ENCODE measurements at places on chromosomes 12 and 14.

GRCh38 chr12:45278447-45278846 is 62.6 kb downstream of the ANO6 start:
- DNase-seq: no peak

DNA sequence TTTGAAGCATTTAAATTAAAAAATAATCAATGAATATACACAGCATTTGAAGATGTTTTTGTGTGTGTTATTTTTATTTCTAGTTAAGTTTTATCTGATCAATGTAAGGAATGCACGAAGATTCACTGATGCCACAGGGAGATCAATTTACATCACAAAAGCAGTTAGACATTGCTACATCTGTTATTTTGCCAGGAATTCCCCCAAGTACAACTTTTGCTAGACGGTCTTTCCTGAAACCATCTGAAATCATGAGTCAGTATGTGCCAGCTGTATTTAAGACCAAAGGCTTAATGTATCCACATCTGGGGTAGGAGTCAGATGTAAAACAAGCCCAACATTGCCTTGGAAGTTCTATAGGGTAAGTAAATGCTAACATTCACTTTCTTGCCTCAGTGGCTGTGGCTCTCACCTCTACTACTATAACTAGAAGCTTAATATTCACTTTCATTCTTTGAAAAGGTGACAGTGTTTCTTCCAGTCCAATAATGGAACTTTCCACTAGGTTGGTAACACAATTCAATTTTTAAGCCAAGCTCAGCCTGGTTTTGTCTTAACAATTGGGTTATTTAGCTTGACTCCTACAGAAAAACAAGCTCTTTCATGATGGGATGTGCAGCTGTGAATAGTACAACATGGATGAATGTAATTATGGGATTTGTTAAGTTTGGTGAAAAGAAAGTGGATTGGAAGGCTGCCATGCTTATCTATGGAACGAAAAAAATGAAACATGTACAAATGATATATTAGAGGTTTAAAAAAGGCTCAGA is 385.4 kb upstream of the TMEM132C start:
- DNase-seq: no peak

- DNase-seq: no peak
Measured at GRCh38 chr12:55658635-55659391, 22.1 kb downstream of the OR10P1 start.

- DNase-seq: no peak
Measured at GRCh38 chr14:98692832-98693231, 579.2 kb downstream of the BCL11B start.

DNA sequence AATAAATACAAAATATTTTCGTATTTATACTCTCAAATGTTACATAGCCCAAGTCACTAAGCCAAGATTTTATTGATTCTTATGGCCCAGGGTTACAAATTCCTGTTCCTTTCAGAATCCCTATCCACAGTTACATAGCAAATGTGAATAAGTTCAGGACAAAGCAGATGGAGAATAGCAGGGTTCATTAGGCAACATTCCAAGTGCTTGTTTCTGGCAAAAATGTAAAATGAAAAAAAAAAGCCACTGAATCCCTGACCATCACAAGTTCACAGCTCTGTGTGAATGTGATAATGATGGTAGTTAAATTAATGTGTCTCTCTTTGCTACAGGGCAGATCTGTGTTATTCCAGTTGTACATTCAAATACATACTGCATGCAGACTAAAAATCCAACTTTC is 74.6 kb downstream of the KCNC2 start:
- DNase-seq: no peak

GRCh38 chr14:80005561-80005960 is 205.7 kb downstream of the DIO2 start:
- no peak for DNase-seq

- no peak for DNase-seq
Measured at GRCh38 chr12:105336411-105336810, 5.9 kb downstream of the C12orf75 start.

DNA sequence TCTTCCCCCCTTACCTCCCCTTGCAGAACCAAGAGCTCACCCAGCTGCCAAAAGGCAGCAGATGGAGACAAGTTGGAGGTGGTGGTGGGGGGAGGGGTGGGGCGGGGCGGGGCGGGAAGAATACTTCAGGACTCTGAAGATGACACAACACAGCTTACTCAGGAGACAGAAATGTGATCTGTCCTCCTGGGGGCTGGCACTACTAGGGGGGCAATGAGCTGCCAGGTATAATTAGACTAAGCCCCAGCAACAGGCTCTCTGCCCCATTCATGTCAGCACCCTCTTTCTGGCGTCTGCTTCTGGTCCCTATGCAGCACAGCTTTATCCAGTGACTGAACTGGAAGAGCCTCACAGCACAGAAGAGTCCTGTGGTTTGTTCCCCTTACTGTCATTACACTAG is 407.0 kb downstream of the MED13L start:
- DNase-seq: no peak

DNA sequence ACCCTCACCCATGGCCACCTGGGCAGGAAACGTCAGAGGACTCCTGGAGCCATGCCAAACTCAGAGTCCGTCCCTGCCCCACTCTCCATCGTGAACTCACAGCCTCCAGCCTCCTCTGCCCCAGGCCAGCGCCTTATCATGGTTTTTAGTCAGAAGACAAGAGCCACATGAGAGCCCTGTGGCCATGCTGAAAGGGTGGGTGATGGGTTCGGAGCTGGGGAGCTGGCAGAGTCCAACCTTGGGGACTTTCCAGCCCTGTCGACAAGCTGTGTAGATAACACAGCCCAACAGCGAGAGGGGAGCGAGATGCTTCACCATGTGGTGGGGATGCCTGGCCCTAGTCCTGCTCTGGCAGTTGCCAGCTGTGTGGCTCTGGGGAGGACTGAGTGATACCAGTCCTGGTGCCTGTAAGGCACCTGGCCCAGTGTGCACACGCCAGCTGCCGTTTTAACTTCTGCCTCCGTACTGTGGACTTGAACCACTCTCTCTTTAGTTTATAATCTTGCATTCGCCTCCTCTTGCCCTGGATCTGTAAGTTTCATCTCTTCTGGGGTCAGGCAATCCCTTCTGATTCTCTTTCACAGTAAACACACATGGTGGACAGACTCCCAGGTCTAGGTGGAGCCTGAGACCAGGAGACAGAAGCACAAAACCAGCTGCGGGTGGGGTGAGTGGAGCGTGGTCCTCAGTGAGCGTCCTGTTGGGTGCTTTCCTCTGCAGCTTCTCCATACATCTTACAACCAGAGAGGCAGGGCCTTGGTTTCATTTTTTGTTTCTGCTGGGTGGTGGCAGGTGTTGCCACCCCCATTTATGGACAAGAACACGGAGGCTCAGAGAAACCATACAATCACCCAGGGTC is 55.3 kb downstream of the RIN3 start:
- DNase-seq: no peak

DNA sequence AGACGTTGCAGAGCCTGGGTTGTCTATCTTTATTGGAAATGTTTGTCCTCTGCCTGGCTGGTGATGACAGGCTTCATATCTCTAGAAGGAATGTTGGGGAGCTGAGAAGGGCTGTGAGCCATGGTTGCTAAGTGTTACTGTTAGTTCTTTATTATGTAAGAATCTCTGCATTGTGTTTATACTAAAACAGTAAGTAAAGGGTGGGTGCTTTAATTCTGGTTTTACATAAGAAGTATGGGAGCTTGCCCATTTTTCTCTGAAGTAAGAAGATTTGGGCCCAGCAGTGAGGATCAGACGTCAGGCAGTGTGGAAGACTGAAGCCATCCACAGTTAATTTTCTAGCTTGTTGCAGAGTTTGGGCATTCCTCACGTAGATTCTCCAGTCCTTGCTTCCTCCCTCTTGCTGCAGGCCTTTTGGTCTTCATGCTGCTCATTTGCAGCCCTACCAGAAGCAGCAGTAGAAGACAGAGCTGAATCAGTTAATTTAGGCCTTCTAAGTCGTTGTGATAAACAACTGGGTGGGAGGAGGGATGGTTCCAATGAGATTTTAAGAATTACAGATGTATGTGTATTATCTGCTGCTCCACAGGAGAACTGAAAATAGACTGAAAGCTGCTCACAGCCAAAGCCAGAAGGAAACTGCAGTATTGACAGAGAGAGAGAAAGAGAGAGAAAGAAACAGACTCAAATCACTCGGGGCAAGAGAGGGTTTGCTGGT is 21.4 kb downstream of the WNT5B start:
- no peak for DNase-seq

- DNase-seq: no peak
Measured at GRCh38 chr14:68539789-68540188, 253.1 kb downstream of the ZFP36L1 start.

GRCh38 chr12:79859646-79860045 is 75.3 kb downstream of the PPP1R12A start:
- DNase-seq: no peak

- no peak for DNase-seq
Measured at GRCh38 chr12:14911131-14911530, 25.5 kb upstream of the MGP start.

DNA sequence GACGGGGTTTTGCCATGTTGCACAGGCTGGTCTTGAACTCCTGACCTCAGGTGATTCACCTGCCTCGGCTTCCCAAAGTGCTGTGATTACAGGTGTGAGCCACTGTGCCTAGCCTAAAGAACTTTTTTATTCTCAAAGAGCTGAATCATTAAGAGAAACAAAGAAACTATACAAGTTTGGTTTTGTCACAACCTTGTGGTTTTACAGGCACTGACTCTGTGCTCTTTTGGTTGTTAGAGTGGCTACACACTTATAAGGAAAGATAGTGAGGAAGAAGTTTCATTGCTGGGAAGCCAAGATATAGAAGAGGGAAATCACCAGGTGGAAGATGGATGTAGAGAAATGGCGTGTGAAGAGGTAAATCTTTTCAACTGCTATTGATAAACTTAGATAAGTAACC is 10.1 kb upstream of the DNAH10 start:
- DNase-seq: no peak

DNA sequence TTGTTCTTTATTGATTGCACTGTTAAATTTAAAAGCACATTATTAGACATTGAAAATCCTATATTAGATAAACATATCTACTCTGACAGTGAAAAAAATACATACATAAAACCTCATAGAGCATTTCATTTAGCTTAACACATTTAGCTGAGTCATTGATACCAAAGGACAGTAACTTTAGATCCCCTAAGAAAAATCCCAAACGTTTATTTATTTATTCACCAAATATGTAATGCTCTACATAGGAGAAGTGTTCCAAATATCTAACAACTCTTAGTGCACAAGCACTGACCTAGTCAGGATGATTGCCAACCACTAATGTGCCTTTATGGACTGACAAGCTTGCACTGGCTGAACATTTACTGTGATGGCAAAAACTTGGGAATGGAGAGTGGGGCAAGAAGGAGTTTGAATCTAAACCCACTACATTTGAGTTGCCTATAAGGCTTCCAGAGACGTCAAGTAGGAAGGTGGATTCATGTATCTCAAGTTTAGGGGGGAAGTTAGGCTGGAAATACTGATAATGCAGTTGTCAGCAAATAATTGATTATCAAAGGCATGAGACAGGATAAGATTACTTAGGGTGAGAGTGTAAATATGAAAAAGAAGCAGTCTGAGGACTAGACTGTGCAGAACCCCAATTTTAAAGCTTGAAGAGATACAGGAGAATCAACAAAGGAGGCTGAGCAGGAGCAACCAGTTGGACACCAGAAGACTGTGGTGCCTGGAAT is 156.4 kb downstream of the PLCZ1 start:
- DNase-seq: no peak

GRCh38 chr12:124661341-124661740 is 93.9 kb upstream of the NCOR2 start:
- no peak for DNase-seq

DNA sequence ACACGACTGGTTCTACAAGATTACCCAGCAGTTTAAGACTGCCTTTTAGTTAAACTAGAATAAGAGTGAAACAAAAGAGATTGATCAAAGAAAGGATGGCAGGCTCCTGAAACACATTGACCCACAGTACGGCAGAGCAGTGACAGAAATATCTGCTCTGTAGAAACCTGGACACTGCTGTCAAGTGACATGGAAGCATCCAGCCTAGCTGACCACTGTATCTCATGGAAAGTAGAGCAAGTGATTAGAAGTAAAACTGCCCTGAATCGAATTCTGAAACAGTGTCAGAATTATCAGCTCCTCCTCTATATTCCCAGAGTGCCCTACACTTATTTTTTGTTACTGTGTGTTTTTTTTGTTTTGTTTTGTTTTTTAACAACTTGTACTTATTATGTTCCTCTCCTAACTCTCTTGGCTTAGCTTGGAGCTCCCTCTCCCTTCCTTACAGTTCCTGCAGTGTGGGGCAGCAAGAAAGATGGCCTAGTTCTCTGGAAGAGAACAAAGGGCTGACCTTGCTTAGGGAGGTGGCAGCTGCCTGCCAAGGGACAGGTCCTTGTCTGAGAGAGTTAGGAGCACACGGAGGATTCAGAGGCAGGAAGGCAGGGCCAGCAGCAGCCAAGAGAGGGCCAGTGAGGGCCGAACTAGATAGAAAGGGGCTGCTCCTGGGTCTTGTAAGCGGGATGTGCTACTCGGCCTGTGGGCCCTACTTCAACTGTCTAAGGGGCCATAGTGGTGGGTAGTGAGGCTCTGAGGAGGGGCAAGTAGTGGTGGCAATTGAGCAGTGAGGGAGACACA is 97.2 kb downstream of the PTPRR start:
- DNase-seq: no peak

DNA sequence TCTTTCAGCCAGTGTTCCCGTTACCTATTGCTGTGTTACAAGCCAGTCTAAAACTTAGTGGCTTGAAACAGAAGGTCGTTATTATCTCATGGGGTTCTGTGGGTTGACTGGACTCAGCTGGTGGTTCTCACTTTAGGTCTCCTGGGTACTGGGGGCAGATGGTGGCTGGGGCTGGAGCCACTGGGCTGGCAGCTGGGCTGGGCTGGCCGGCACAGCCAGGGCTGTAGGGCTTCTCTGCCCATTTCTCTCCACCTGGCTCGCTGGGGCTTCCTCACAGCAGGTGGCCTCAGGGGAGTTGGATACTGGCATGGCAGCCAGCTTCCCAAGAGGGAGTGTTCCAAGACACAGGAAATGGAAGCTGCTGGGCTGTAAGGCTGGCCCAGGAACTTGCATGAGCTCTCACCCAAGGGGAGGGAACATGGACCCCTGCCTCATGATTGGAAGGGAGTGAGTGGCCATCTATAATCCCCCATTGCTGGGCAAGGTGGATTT is 27.0 kb downstream of the TUNAR start:
- DNase-seq: no peak

- peak; percentile 76 for DNase-seq
Measured at GRCh38 chr12:124466216-124467128, 100.9 kb downstream of the NCOR2 start.

GRCh38 chr12:91009319-91009950 is 4.7 kb upstream of the EPYC start:
- DNase-seq: no peak

- DNase-seq: no peak
Measured at GRCh38 chr12:49635656-49636055, 12.3 kb downstream of the PRPF40B start.

All from stimulated activated CD4-positive, alpha-beta T cell treated with anti-CD3 and anti-CD28 coated beads, Interleukin-15, amount 100 ng/mL, for 1 hour (primary cell).